Upper lobe of left lung (tissue), 6 donors: ENCODE measurements at places on chromosomes 2 and 18. TPM values are rescaled to one million over a fixed set of nuclear protein-coding genes. Genes with fewer than 3 reads are reported as not detected.

The VWC2L gene
- total RNA-seq: 0.30 TPM

The FSHR gene
- total RNA-seq: not detected

The NTSR2 gene
- not detected for total RNA-seq

The C2orf72 gene
- total RNA-seq: 0.37 TPM

The DOK6 gene
- 2.1 TPM for total RNA-seq

GRCh38 chr18:8493141-8493540, 116.1 kb upstream of the RAB12 start:
- H3K27me3 ChIP-seq: no peaks in the 10 kb centered on the region
- no peaks in the 10 kb centered on the region for H3K4me1 ChIP-seq

- no peaks in the 10 kb centered on the region for H3K36me3 ChIP-seq
- no peak overlapping the region for H3K27ac ChIP-seq
- H3K4me3 ChIP-seq: no peak overlapping the region
Observed at GRCh38 chr2:235026649-235027557, 75.1 kb downstream of the SH3BP4 start.

DNA sequence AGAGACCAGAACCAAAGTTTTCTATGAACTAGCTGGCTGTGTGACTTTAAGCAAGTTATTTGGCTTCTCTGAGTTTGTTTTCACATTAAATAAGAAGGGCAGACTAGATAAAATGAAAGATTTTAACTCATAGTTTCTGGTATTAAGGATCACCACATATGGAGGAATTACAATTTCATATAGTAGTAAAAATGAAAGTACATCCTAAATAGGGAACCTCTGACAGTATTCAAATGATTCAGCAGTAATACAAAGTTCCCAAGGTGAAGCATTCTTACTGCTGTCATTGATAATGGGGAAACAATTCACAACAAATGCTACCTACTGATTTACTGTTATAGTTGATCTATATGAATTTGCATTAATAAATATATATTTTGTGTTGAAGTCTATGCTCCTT, 170.3 kb upstream of the VRK2 start:
- H3K36me3 ChIP-seq: no peaks in the 10 kb centered on the region
- H3K4me1 ChIP-seq: no peaks in the 10 kb centered on the region
- H3K4me3 ChIP-seq: no peak overlapping the region
- no peak overlapping the region for H3K27ac ChIP-seq
- DNase-seq: no peak

- H3K27me3 ChIP-seq: no peaks in the 10 kb centered on the region
- H3K36me3 ChIP-seq: no peaks in the 10 kb centered on the region
- H3K4me3 ChIP-seq: no peak overlapping the region
- H3K27ac ChIP-seq: no peak overlapping the region
- no peaks in the 10 kb centered on the region for H3K4me1 ChIP-seq
- no peak for DNase-seq
Observed at GRCh38 chr2:240348522-240348921, 86.9 kb upstream of the GPC1 start.

- peaks cover 8% of the 10 kb centered on the region for H3K36me3 ChIP-seq
- no peak overlapping the region for H3K27ac ChIP-seq
- no peaks in the 10 kb centered on the region for H3K4me1 ChIP-seq
- no peaks in the 10 kb centered on the region for H3K27me3 ChIP-seq
Observed at GRCh38 chr2:238277695-238278094, 10.7 kb downstream of the PER2 start.

DNA sequence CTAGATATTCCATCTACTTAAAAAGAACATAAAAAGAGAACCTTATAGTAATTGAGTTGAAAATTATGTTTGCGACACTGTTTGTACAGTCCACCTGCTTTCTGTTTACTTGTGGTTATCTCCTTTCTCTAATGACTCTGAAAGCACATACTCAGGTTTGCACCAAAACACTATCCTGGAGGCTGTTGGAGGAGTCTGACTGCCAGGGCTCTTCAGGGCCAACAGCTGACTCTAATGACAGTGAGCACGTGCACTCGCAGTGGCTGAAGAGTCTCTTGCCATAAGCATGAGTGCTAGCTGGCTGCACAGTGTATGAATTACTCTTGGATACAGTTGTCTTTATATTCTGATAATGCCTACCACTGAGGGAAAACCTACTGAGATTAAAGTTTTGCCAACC, 16.7 kb upstream of the GLS start:
- H3K36me3 ChIP-seq: no peaks in the 10 kb centered on the region
- H3K27ac ChIP-seq: no peak overlapping the region
- no peak overlapping the region for H3K4me3 ChIP-seq
- H3K4me1 ChIP-seq: peaks cover 23% of the 10 kb centered on the region

GRCh38 chr2:182436252-182436651, 9.4 kb upstream of the PDE1A start:
- H3K36me3 ChIP-seq: no peaks in the 10 kb centered on the region
- H3K4me1 ChIP-seq: no peaks in the 10 kb centered on the region
- H3K27ac ChIP-seq: no peak overlapping the region
- no peak for DNase-seq

DNA sequence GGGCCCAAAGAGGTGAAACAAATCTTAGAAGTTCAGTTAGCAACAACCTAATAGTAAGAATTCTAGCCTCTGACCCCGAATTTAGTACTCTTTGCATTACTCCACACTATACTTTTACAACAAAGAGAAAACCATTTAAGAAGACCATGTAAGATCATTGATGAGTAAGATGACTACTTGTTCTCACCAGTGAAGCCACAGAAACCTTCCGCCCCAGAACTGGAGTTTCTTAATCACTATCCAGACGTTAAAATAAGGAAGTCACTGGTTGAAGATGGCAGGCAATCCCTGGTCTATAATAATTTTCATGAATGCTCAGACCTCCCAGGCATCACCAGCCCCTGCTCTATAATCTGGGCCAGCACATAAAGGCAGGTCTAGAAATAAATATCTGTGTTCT, 95.0 kb downstream of the TMEM163 start:
- H3K4me1 ChIP-seq: no peaks in the 10 kb centered on the region
- H3K4me3 ChIP-seq: no peak overlapping the region
- H3K36me3 ChIP-seq: no peaks in the 10 kb centered on the region
- H3K27me3 ChIP-seq: no peaks in the 10 kb centered on the region
- no peak overlapping the region for H3K27ac ChIP-seq

GRCh38 chr18:59311631-59312030, 6.8 kb downstream of the CPLX4 start:
- H3K27me3 ChIP-seq: no peaks in the 10 kb centered on the region
- no peak overlapping the region for H3K4me3 ChIP-seq
- H3K4me1 ChIP-seq: peaks cover 3% of the 10 kb centered on the region
- H3K27ac ChIP-seq: no peak overlapping the region
- no peaks in the 10 kb centered on the region for H3K36me3 ChIP-seq

DNA sequence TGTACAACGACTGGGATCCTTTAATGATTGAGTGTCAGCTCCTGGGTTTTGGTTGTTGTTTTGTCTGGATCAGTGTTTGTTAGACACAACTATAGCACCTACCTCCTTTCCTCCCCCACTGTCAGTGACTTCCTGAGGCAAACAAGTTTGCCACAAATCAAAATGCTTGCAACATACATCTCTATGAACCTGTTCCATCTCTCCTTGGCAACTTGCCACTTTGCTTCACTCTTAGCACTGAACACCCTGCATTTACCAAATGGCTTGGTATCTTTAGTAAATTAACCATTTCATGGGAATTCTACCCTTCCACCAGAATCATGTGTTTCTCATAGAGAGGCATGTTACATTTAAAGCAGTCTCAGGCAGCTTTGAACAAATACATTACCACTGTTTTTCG, 301.1 kb upstream of the TANK start:
- no peak overlapping the region for H3K27ac ChIP-seq
- H3K27me3 ChIP-seq: no peaks in the 10 kb centered on the region
- H3K36me3 ChIP-seq: no peaks in the 10 kb centered on the region
- no peaks in the 10 kb centered on the region for H3K4me1 ChIP-seq
- H3K4me3 ChIP-seq: no peak overlapping the region

DNA sequence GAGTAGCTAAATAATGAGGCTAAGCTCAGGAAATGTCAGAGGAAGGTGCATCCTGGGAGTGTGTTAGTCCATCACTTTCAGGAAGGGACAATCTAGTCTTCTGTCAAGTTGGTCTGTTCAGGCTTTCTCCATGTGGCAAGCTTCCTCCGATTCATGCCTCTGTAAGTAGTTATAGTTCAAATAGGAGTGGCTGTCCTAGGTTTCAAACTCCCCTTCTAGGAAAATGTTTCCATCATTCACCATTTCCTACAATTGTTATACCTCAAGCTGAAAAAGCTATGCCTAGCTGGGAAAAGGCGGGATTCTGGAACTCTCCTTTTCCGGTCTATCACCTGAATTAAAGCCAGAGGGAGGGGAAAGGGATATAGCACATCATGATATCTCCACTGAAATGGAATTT, 287.7 kb upstream of the ZSWIM2 start:
- H3K27me3 ChIP-seq: no peaks in the 10 kb centered on the region
- no peaks in the 10 kb centered on the region for H3K36me3 ChIP-seq
- no peak overlapping the region for H3K4me3 ChIP-seq
- no peak for DNase-seq

- no peaks in the 10 kb centered on the region for H3K4me1 ChIP-seq
- no peaks in the 10 kb centered on the region for H3K36me3 ChIP-seq
- H3K4me3 ChIP-seq: no peak overlapping the region
- no peak for DNase-seq
- H3K27ac ChIP-seq: no peak overlapping the region
- no peaks in the 10 kb centered on the region for H3K27me3 ChIP-seq
Observed at GRCh38 chr2:46519265-46519664, 39.9 kb downstream of the TMEM247 start.

GRCh38 chr2:69505710-69506109, 68.5 kb upstream of the NFU1 start:
- DNase-seq: no peak
- no peak overlapping the region for H3K27ac ChIP-seq
- peaks cover 30% of the 10 kb centered on the region for H3K36me3 ChIP-seq
- H3K4me1 ChIP-seq: no peaks in the 10 kb centered on the region

DNA sequence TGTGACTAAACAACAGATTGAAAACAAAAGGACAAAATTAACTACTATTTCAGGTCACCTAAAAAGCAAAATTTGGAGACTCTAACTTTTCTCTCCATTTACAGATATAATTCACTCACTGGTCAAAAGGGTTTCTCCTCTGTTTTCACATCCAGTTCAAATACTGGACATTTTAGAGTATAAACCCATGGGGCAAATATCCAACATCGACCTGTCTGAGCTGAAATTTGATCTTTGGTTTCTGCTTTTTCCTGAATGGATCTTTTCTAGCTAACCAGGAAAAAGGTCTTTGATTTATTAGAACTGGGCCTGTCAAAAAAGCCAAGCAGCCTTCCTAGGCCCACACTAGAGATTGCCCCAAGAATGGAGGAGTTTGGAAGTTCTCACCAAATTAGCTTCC, 69.3 kb upstream of the SATB2 start:
- no peaks in the 10 kb centered on the region for H3K4me1 ChIP-seq
- no peaks in the 10 kb centered on the region for H3K27me3 ChIP-seq
- no peak overlapping the region for H3K27ac ChIP-seq
- no peaks in the 10 kb centered on the region for H3K36me3 ChIP-seq
- H3K4me3 ChIP-seq: no peak overlapping the region

GRCh38 chr2:44533508-44533907, 171.8 kb downstream of the CAMKMT start:
- no peak overlapping the region for H3K4me3 ChIP-seq
- H3K27ac ChIP-seq: no peak overlapping the region
- H3K36me3 ChIP-seq: no peaks in the 10 kb centered on the region
- no peak for DNase-seq
- H3K4me1 ChIP-seq: no peaks in the 10 kb centered on the region

- no peak overlapping the region for H3K4me3 ChIP-seq
- DNase-seq: no peak
- H3K4me1 ChIP-seq: peaks cover 7% of the 10 kb centered on the region
Observed at GRCh38 chr2:43412114-43412753, 183.6 kb downstream of the THADA start.

DNA sequence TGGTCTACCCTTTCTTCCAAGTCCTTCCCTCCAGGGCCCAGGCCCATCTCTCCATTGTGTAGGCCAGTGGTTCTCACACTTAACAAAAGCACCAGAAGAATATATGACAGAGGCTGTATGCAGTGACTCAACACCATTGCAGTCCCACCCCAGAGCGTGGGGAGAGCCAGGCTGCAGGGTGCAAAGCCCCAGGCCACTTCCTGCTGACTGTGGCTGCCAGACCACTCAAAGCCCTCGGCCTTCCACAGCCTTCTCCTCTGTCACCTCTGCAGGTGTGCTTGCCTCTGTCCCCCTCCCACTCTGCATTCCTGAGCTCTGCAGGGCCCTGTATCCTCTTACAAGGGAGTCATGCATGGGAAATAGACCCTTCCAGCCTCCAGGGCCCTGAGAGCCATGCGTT, 40.4 kb upstream of the ARHGEF4 start:
- peaks cover 8% of the 10 kb centered on the region for H3K4me1 ChIP-seq
- no peak overlapping the region for H3K27ac ChIP-seq
- H3K36me3 ChIP-seq: no peaks in the 10 kb centered on the region
- H3K4me3 ChIP-seq: no peak overlapping the region

- H3K4me3 ChIP-seq: no peak overlapping the region
- H3K27me3 ChIP-seq: no peaks in the 10 kb centered on the region
- H3K36me3 ChIP-seq: no peaks in the 10 kb centered on the region
- no peaks in the 10 kb centered on the region for H3K4me1 ChIP-seq
- H3K27ac ChIP-seq: no peak overlapping the region
Observed at GRCh38 chr2:83757329-83757728, 701.8 kb downstream of the SUCLG1 start.

DNA sequence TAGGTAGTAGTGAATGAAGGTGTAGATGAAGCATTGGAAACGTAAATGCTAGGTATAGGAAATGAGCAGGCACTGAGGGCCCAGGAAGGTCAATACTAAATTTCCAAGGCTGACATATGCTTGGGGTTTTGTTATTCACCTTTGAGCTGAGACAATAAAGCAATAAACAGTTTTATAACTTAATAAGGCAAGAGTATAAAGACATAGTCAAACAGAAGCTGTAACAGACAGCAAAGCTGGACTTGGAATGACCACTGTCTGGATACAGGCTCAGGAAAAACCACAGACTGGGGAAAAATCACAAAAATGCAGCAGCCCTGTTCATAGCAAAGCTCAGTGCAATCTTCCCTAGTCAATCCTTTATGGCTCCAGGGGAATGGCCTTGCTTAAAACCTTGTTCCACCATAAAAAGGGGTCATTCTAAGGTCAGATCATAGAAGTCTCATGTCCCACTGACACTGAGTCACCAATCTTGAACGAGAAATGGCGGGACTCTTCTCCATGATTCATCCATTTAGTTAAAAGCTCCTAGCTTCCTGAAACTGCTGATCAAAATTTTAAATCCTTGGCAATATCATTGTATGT, 493.3 kb downstream of the CMPK2 start:
- no peaks in the 10 kb centered on the region for H3K27me3 ChIP-seq
- no peak overlapping the region for H3K27ac ChIP-seq
- no peak overlapping the region for H3K4me3 ChIP-seq
- no peak for DNase-seq
- H3K36me3 ChIP-seq: no peaks in the 10 kb centered on the region

DNA sequence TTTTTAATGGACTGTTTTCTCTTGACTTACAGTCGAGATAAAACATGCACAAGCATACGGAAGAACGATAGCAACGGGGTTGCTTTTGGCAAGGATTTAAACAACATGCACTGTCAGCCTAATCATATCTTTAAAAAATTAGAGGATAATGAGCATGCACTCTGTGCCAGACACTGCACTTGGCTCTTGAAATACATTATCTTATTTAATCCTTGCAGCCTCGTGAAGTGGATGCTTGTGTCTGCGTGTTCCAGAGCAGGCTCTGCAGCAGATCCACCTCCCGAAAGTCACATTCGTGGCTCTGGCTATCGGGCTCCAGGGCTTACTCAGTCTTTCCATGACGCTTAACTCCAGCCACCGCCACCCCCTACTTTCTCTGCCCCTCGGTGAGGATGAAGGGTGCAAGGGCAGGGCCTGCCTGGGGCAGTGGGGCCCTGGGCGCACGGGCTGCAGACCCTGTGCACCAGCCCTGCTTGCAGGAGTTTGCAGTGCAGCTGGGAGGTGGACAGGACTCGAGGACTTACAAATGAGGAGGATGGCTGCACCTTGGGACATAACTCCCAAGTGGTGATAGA, 61.7 kb downstream of the ACKR3 start:
- H3K36me3 ChIP-seq: no peaks in the 10 kb centered on the region
- DNase-seq: no peak
- no peak overlapping the region for H3K4me3 ChIP-seq
- H3K4me1 ChIP-seq: no peaks in the 10 kb centered on the region
- no peak overlapping the region for H3K27ac ChIP-seq
